ENCODE measurements at places on chromosomes 4 and X. TPM values are rescaled to one million over a fixed set of nuclear protein-coding genes. Genes with fewer than 3 reads are reported as not detected.
A peak's percentile ranks its signal among the peaks of the same experiment; 100 is the strongest.

- DNase-seq = no peak
Measured at GRCh38 chr4:176906709-176907108, 114.0 kb upstream of the VEGFC start.

- no peak for DNase-seq
Measured at GRCh38 chr4:187424636-187425035, 570.9 kb upstream of the ZFP42 start.

GRCh38 chr4:165779950-165780670, 92.9 kb upstream of the TLL1 start:
- DNase-seq = no peak

GRCh38 chr4:7006411-7006810, 36.8 kb upstream of the TADA2B start:
- DNase-seq = no peak

- DNase-seq = no peak
Measured at GRCh38 chr4:142284402-142285221, 561.5 kb downstream of the INPP4B start.

ADGRA3 gene
- 25.2 TPM for total RNA-seq

KLHL5 gene
- total RNA-seq = 59.2 TPM

DNA sequence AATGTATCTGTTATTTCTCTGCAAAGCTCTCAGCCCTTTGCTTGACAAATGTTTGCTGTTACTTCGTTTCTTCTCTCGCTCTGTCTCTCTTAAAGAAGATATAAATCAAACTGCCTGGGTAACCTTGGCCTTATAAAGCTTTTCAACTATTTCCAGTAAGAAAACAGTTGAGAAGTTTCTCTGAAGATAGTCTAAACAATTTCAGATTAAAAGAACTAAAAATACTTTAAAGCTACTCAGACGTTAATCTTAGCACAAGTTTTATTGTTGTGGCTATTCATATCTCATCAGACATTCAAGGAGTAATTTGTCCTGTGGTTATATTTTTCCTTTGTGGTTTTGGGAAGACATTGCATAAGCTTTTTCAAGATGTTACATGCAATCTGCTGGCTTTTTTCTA, 22.6 kb downstream of the HOPX start:
- peak; percentile 50 for DNase-seq

KCND1 gene
- total RNA-seq = 0.86 TPM

DNA sequence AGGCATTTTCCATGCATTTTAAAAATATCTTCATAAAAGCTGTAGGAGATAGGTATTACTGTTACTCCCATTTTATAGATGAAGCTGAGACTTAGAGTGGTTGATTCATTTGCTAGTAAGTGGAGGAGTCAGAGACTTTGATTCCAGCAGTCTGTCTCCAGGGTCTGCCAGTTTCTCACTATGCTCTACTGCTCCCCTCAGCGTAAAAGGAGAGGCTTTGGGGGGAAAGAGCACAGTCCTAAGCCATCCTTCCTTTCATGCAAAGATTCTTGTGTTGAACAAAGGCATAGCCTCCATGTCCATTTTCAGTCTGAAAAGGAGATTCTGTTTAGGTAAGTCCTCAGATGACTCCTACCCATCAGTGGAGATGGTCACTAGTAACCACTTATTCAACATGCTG, 117.7 kb upstream of the TMEM150C start:
- no peak for DNase-seq

DNA sequence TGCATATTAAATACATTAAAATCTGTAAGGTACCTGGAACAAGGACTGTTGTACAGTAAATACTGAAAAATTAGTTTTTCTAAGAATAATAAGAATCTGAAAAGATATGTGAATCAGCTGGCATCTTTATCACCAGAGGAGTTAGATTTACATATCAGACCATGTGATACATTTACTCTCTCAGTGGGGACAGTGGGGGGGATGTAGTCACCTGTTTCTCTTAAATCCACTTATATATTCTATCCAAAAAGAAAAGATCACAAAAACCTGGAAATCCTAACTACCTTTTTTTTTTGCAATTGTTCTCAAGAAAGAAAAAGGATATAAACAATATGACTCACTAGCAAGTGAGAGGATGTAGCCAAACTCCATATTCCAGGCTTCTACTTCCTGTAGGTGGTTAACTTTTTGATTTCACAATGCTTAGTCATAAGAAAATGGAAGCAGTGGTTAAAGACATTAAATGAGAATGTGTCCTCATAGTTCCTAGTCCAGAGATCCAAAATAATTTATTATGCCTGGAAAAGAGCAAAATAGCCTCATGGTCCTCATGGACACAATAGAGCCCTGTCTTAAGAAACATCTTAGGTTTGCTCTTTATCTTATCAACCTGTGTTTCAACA, 22.5 kb upstream of the MYOZ2 start:
- DNase-seq = peak; percentile 88

FAM9C gene
- not detected for total RNA-seq

GRCh38 chrX:40581336-40581920, 658 bp downstream of the ATP6AP2 start:
- DNase-seq = peak; percentile 10

- DNase-seq = no peak
Measured at GRCh38 chr4:173194157-173194556, 25.5 kb downstream of the GALNT7 start.
